HepG2 (cell line): ENCODE measurements at places on chromosomes 5 and 9. TPM values are rescaled to one million over a fixed set of nuclear protein-coding genes. Genes with fewer than 3 reads are reported as not detected.

CTXN3 gene
- total RNA-seq: not detected in 2 replicates

LCN1 gene
- not detected in 2 replicates for total RNA-seq

FAM219A gene
- 3.7 and 3.9 TPM in 2 replicates for total RNA-seq

LCN9 gene
- not detected in 2 replicates for total RNA-seq

SPATA6L gene
- total RNA-seq: 0.95 and 1.9 TPM in 2 replicates

TMEFF1 gene
- total RNA-seq: 1.3 and 1.9 TPM in 2 replicates

ENTREP1 gene
- not detected in 2 replicates for total RNA-seq

C5orf46 gene
- total RNA-seq: not detected in 2 replicates

SPATA31E1 gene
- total RNA-seq: not detected in 2 replicates

CTSV gene
- 6.0 and 12.6 TPM in 2 replicates for total RNA-seq

BTNL8 gene
- not detected in 2 replicates for total RNA-seq

SHOC1 gene
- total RNA-seq: not detected in 2 replicates

DNA sequence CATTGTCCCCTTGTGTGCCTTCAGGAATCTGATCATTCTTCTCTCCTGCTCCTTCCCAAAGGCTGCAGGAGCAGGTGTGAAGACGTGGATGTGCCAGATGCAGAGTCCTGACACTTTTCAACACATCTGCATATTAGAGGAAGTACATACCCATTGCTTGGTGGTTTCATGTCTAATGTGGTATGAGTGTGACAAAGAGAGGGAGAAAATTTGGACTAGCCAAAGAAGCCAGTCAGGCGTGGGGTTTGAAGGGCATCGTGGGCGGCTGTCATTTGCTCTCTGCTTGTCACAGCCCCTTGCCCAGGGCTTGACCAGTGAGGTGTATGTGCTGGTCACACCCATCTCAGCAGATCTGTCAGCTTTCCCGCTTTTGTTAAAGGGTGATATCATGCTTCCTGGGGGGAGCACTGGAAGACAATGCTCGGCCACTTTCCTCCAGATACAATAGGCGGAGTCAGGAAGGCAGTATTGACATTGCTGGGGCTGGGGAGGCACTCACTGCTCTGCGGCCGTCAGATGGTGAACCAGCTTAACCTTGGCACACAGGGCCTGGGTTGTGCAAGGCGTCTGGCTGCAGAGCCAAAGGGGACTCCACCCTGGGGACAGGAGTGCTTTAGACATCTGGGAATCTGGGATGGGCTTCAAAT lies 8.6 kb downstream of the TEK start:
- DNase-seq: peak; percentile 49

DNA sequence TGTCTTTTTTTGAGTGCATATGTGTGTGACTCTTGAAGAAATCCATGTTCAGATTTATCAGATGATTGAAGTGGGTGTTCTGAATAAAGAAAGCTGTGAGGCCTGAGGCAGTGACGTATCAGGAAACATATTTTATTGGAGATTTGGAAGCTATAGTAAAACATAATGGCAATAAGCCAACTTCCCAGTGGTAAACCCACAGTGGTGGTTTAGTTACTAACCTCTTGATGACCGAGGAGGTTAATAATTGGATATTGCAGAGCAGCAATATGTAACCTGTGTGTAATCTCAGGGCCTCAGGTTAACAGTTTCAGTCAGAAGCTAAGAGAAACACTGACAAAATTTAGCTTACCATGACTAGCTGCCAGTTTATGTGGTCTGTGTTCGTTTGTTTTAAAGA lies 6.9 kb downstream of the RGMB start:
- no peak for DNase-seq

- no peak for DNase-seq
Observed at GRCh38 chr5:138543730-138544104, 681 bp upstream of the ETF1 start.

DNA sequence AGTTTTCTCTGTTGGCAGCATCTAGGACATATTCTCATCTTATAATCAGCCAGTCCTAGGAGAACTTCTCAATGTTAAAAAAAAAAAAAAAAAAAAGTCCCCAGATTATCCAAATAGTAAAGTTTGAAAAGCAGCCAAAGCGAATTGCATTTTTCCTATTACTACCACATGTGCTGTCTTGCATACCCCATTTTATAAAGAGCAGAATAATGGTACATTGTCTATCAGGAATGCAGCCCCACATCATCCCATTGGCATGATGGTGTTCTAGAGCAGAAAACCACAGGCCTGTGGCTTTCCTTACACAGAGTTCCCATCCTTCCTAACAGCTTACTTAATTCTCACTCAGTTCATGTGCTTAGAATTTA lies 381.6 kb downstream of the TMEM38B start:
- no peak for DNase-seq

DNA sequence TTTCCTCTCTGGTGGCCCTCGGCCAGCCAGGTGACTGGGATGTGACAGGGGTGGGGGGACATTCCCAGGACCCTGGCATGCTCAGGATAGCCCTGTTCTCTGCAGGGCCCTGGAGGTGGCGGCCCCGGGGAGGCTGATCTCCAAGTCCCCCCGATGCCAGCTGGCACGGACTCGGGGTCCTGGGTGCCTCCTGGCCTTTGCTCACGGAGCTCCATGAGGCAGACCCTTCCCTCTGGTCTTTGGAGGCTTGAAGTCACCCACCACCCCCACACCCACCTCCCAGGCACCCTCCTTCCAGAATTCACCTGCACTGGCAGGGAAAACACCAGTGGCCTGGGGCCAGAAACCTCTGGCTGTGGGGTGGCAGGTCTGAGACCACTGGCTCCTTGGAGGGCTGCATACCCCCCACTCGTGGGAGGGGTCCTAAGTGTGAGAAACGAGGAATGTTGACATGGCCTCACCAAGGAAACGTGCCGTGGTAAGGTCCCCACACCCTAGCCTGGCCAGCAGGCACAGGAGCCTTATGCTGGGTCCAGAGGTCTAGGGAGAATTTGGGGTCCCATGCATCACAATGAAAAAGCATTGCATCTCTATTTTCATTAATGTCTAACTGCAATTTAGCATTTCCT lies 130.8 kb upstream of the FAM120A start:
- DNase-seq: no peak

- DNase-seq: no peak
Observed at GRCh38 chr5:62299600-62299999, 6.4 kb upstream of the KIF2A start.

GRCh38 chr5:55534436-55535198 lies at the start of gene PLPP1:
PLPP1 (minus strand) TSS chr5:55534964; CDS start chr5:55534629, 335 bp downstream.
- peak; percentile 65 for DNase-seq

- no peak for DNase-seq
Observed at GRCh38 chr5:149745-150485, 41.4 kb upstream of the LRRC14B start.

DNA sequence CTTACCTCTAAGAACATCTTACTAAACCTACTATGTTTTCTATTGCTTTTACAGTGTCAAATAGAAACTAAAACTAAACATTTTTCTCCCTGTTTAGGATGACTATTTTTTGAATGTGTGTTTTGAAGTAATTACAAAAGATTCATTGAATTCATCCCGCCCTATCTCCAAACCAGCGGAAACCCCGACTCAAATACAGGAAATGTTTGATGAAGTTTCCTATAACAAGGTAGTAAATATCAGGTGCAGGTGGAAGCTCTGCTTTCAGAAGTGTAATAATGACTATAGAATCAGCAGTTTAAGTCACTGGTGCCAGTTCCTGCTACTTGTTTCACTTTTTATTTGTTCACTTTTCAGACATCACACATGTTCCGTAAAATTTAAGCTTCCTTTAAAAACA lies 20.0 kb downstream of the ERAP2 start:
- no peak for DNase-seq

GRCh38 chr5:77168161-77168878 lies 42.2 kb upstream of the PDE8B start:
- no peak for DNase-seq

- no peak for DNase-seq
Observed at GRCh38 chr5:133670336-133670735, 58.0 kb upstream of the FSTL4 start.

GRCh38 chr5:95671826-95672225 lies 11.0 kb downstream of the SPATA9 start:
- no peak for DNase-seq

DNA sequence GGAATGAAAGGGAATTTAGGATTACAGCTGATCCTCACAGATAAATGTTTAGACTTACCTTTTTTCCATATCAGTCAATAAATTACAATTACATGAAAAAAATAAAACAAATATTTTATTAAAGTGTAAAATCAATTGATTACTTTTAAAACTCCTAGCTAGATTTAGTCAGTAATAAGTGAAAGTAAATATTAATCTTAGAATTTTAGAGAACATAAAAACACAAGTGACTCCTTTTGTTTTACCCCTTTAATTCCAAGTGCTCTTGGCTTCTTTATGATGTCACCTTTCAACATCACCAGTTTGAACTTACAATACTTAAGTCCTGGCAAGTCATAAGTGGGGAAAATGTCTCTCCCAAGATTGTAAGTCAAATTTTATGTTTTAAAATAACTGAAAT lies at the start of gene CYLC2:
TSS of gene CYLC2 (plus strand) at position 301 of the 400 bp plus-strand sequence. CDS start at position 349, 48 bp downstream.
- DNase-seq: no peak

- no peak for DNase-seq
Observed at GRCh38 chr9:133702798-133703590, 35.2 kb downstream of the SARDH start.

DNA sequence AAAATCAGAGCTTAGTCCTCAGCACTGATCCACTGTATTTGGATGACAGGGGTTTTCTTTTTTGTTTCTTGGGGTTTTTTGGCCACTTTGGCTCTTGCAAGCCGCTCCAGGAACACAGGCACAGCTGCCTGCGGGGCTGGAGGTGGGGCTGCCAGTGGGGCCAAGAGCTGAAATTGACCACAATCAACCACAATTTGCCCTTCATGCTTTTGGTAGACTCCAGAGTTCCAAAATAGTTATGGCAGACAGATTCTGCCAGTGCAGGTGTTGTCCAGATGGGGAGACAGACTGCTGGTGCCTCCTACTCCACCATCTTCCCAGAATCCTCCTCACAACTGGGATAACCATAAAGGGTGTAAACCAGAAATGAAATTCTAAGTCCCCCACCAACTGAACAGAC lies 36.5 kb downstream of the PLEKHG4B start:
- no peak for DNase-seq

DNA sequence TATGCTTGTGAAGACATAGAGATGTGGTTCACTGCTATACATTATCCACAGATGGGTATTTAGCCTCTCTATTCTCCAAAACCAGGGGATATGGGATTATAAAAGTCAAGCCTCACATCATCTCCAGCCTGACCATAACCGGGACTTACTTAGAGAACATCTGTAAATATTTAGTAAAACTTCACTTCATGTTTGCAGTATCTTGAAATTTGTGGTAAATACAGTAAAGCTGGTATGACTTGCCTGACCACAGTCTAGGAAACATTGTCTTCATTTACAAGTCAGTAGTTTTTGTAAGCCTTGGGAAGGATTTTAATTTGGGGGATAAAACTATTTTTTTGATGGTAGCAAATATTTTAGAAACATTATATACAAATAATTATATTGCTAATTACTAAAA lies 64.2 kb downstream of the MAST4 start:
- no peak for DNase-seq

GRCh38 chr5:177426566-177427210 lies at the start of gene GRK6:
GRK6 (plus strand) TSS chr5:177426676; CDS start chr5:177426846, 170 bp downstream.
- no peak for DNase-seq

- no peak for DNase-seq
Observed at GRCh38 chr5:36552651-36553393, 53.6 kb upstream of the SLC1A3 start.

DNA sequence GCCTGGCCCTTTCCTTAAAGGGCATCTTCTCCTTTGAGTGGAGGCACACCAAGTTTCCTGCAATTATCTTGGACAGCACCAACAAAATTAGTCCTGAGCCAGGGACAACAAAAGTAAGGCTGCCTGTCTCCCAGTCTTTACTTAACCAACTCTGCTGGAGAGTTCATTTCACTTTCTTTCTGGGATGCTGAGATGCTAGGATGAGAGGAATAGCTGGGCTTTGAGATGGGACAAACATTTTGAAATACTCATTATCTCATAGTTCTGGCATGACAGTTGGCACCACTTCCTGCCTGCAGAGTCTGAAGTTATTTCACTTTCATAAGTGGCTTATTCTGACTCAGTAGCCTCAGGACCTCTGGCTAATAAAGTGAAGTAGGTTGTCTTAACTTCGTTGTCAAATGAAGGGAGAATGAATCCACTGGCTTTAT lies 157.0 kb downstream of the C9orf152 start:
- no peak for DNase-seq

DNA sequence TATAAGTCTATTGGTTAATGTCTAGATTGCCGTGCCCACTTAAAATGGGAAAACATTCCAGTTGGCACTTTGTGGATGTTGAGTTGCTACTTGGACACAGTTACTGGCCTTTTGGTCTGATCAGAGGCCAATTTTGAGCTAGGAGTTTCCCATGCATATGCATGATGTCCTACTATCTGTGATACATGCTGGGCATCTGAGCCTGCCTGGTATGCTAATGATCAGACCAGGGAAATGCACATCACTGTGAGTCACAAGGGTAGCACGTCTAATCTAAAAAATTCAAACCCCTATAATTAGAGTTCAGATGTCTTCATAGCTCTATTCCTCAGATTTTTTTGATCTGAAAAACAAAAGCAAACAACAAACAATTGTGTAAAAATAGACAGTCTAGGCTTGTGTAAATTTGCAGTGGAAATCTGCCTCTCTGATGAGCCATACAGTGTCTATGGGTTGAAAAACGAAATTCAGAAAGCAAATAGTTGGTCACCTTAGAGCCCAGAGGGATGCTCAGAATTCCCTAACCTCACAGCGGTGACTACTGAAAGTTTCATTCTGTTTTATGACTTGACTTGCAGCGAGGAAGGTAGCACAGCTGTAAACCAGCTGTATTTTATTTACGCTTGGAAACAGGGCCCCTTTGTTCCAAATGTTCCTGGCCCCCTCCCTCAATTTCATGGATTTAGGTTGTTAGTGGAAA lies 37.3 kb downstream of the PALM2AKAP2 start:
- no peak for DNase-seq

DNA sequence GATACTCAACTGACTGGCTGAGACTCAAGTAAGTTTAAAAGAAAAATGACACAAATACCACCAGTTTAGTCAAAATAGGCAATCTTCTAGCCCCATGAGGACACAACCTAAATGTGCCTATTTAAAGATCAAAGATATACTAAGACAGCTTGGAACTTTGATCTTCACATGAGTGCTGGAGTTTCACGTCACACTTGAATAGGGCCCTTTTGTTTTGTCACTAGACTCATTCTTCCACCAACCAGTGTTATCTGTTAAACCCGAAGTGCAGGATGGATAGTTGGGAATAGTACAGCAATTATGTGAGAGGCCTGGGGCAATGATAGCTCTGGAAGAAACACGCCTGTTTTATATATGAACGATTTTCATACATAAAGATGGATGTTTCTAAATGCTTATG lies 792.8 kb upstream of the NUDT12 start:
- peak; percentile 78 for DNase-seq
